ENCODE measurements at places on chromosomes 7 and 10.

GRCh38 chr10:102347236-102347828 is 48.2 kb upstream of the NFKB2 start:
- DNase-seq: no peak

DNA sequence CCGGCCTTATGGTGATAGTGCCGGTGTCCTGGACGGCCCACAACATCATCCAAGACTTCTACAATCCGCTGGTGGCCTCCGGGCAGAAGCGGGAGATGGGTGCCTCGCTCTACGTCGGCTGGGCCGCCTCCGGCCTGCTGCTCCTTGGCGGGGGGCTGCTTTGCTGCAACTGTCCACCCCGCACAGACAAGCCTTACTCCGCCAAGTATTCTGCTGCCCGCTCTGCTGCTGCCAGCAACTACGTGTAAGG is 713 bp downstream of the CLDN4 start:
- DNase-seq: no peak

DNA sequence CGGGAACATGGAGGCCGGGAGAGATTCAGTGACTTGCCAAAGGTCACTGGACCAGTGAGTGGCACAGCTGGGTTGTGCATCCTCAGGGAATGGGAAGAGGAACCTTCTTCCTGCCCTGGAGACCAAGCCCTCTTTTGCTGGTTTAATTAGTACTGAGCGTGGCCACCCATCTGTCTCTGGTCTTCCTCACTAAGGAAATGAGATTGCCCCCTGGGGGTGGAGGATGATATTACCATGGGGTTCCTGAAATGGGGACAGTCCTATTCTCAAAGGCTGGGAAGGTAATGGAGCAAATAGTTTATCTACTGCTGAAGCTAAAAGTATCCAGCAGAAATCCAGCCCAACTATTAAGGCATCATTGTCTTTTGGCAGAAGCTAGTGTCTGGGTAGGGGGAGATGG is 98.6 kb upstream of the FGFR2 start:
- DNase-seq: peak; percentile 3

DNA sequence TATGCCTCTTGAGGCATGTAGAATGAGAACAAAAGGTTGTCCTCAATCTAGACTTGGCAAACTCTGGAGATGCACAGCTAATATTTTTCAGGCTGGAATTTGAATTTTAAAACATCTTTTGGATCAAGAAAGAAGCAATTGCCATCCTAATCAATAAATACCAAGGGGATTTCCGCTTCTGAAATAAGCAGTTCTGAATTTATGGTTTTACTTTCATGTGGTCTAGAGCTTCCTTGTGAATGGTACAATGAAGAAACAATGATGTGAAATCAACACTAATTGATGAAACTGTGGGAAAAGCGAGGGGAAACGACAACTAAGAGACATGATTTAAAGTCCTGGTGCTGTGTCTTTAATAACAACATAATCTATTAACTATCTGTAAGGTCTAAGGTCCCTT is 1202.7 kb downstream of the SORCS3 start:
- DNase-seq: no peak

- peak; percentile 62 for DNase-seq
Measured at GRCh38 chr7:2198206-2198605, 34.5 kb downstream of the MAD1L1 start.

DNA sequence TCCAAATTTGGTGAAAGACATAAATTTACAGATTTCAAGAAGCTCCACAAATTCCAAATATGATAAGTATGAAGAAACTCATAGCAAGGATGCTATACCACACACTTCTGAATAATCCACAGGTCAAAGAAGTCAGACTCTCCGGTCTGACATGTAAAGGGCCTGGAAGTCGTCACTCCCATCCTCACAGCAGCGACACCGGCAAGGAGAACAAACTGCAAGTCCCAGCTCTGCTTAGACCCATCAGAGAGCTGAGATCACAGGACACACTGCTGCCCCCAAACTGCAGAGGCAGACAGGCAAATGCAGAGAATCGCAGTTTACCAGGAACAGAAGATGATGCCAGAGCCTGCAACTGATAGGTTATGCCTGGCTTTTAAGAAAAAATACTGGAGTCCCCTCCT is 62.0 kb downstream of the AMZ1 start:
- DNase-seq: no peak
